ENCODE measurements at places on chromosomes 12 and 14.

DNA sequence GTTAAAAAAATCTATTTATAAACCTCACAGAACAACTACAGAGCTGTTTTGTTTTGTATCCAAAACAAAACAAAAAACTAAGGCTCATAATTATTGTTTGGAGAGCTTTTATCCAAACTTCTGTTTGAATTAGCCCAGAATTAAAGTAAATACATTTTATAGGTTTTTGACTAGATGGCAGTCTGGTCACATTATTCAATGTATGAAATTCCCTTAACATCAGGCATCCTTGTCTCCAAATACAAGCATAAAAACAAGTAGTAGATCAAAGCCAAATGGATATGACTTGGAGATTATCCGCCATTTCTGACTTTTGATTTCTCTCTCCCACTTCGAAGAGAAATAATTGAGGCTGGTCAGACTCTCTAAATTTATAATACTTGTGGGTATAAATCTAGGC lies 63.5 kb downstream of the SLC38A1 start:
- H3K4me3 ChIP-seq = no peak overlapping the region
- H3K4me1 ChIP-seq = peaks cover 56% of the 10 kb centered on the region
- H3K27ac ChIP-seq = no peak overlapping the region
- H3K36me3 ChIP-seq = peaks cover 74% of the 10 kb centered on the region
- DNase-seq = no peak

GRCh38 chr14:68509188-68509983 lies 283.5 kb downstream of the ZFP36L1 start:
- DNase-seq = no peak
- H3K4me3 ChIP-seq = no peak overlapping the region
- peaks cover 52% of the 10 kb centered on the region for H3K4me1 ChIP-seq
- no peak overlapping the region for H3K27ac ChIP-seq
- H3K27me3 ChIP-seq = no peaks in the 10 kb centered on the region

DNA sequence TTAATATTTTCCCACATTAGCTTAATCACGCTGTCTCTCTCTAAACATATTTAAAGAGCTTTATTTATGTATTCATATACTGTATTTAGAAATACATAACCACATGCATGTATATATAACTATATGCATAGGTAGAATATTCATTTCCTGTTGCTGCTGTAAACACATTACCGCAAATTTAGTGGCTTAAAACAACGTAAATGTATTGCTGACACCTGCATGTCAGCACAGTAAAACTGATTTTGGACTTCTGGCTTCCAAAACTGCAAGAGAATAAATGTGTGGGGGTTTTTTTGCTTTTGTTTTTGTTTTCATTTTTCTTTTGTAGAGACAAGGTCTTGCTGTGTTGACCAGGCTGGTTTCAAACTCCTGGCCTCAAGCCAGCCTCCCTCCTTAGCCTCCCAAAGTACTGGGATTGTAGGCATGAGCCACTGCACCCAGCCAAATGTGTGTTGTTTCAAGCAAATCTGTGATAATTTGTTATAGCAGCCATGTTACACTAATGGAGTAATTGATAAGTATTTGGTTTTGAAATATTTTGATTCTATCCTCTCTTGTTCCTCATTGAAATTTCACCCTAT lies 61.9 kb upstream of the CMKLR1 start:
- DNase-seq = no peak
- H3K27me3 ChIP-seq = peaks cover 12% of the 10 kb centered on the region
- no peak overlapping the region for H3K4me3 ChIP-seq
- H3K36me3 ChIP-seq = no peaks in the 10 kb centered on the region
- H3K4me1 ChIP-seq = no peaks in the 10 kb centered on the region
- no peak overlapping the region for H3K27ac ChIP-seq

- no peak for DNase-seq
- H3K4me1 ChIP-seq = peaks cover 2% of the 10 kb centered on the region
- peaks cover 1% of the 10 kb centered on the region for H3K36me3 ChIP-seq
- H3K27me3 ChIP-seq = no peaks in the 10 kb centered on the region
- no peak overlapping the region for H3K4me3 ChIP-seq
Observed at GRCh38 chr14:69741055-69741454, 25.9 kb upstream of the SRSF5 start.

DNA sequence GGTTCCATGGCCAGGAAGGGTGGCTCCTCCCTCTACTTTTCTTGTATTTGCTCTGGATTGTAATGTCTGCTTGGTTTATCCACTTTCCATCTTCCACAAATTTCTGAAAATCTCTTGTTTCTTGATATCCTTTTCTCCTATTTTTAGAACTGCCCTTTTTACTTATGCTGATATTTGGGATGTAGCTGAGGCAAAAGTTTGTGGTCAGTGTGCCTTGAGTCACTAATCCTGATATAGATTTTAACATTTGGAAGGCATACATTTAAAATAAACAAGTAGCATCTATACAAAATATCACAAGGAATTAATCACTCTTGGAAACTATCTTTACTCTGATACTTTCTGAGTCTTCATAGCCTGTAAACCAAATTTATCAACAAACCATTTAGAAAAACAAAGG lies 11.0 kb downstream of the GRIP1 start:
- peaks cover 38% of the 10 kb centered on the region for H3K27me3 ChIP-seq
- DNase-seq = no peak
- no peaks in the 10 kb centered on the region for H3K4me1 ChIP-seq
- H3K36me3 ChIP-seq = no peaks in the 10 kb centered on the region

GRCh38 chr14:92121207-92121669 lies 268 bp downstream of the NDUFB1 start:
- H3K4me3 ChIP-seq = peak overlapping the region; percentile 99
- H3K4me1 ChIP-seq = peaks cover 30% of the 10 kb centered on the region
- peak overlapping the region; percentile 99 for H3K27ac ChIP-seq
- peaks cover 39% of the 10 kb centered on the region for H3K36me3 ChIP-seq
- H3K27me3 ChIP-seq = no peaks in the 10 kb centered on the region

DNA sequence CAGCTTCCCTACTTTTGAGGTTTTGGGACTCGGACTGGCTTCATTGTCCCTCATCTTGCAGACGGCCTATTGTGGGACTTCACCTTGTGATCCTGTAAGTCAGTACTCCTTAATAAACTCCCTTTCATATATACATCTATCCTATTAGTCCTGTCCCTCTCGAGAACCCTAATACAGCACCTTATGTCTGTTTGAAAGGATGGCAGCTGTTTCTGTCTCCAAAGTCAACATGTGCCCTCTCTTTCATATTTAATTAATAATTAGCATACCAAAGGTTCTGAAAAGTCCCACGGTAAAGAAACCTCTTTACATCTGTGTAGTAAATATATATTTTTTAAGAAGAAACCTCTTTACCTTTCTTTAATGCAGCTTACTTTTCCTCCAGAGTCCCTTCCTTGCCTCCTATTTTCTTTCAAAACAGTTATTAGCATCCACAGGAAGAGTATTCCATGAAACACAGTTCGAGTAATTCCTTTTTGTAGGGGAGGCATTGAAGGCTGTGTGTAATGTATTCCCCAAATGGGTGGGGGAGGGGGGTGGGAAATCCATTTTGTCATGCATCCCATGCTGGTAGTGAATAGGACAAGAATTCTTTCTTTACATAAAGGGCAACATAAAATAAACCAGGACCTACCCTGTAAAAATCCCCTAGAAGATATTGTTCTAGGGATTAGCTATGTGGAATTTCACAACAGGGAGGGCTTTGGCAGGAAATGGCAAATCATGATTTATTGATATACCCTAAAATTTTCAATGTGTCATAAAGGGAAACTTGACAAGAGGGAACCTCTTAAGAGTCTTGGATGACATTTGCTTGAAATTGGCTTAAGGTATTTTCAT lies 241.5 kb downstream of the SUDS3 start:
- H3K27me3 ChIP-seq = no peaks in the 10 kb centered on the region
- DNase-seq = no peak
- no peaks in the 10 kb centered on the region for H3K4me1 ChIP-seq
- H3K27ac ChIP-seq = no peak overlapping the region

DNA sequence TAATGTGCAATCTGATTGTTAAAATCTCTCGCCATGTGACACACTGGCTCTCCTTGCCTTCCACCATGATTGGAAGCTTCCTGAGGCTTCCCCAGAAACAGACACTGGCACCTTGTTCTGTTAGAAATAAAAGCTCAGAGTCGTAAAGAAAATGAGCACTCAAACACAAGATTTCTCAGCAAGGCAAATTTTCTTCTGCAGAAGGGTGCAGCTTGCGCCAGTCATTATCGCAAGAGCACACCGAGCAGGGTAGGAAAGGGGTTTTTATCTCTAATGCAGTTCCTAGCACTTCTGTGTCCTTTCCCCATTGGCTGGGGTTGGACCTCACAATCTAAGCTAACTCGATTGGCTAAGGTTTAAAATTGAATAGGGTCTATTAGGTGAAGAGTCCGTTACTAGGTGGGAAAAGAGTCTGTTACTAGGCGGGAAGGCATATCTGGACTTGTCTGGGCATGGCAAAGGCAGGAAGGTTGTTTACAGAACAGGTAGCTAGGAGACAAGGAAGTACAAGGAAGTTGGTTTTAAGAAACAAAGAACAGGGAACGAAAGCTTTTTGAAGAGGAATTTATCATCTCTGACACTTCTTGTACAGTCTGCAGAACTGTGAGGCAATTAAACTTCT lies 62.6 kb upstream of the BICD1 start:
- no peaks in the 10 kb centered on the region for H3K27me3 ChIP-seq
- no peak overlapping the region for H3K4me3 ChIP-seq
- peaks cover 7% of the 10 kb centered on the region for H3K4me1 ChIP-seq
- H3K27ac ChIP-seq = no peak overlapping the region

- no peak for DNase-seq
- H3K27ac ChIP-seq = no peak overlapping the region
- H3K4me3 ChIP-seq = no peak overlapping the region
- peaks cover 50% of the 10 kb centered on the region for H3K4me1 ChIP-seq
Observed at GRCh38 chr12:12531194-12531593, 31.5 kb downstream of the DUSP16 start.

GRCh38 chr12:64922853-64923252 lies 98.4 kb downstream of the TBC1D30 start:
- no peak overlapping the region for H3K4me3 ChIP-seq
- H3K27ac ChIP-seq = no peak overlapping the region
- H3K4me1 ChIP-seq = no peaks in the 10 kb centered on the region
- peaks cover 29% of the 10 kb centered on the region for H3K27me3 ChIP-seq
- no peaks in the 10 kb centered on the region for H3K36me3 ChIP-seq

DNA sequence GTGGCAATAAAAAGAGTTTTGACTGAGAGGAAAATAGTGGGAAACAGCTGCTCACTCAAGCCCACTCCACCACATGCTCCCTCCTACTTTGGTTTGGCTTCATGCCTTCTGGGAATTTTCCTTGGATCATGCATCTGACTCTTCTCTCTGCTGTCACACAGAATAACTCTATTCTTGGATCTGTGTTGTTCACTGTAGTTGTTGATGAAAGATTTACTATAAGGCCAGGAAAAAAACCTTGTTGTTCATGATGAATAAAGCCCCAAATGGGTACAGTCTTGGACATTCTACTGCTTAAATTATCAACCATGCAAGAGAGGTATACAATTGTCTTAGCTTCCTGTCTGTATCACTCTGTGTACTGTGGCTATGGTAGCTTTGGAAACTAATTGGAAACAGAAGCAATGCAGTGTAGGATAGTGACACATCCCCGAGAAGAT lies 70.5 kb downstream of the TMX1 start:
- no peak overlapping the region for H3K27ac ChIP-seq
- H3K4me1 ChIP-seq = peaks cover 2% of the 10 kb centered on the region
- H3K27me3 ChIP-seq = peaks cover 10% of the 10 kb centered on the region
- no peak for DNase-seq
- no peaks in the 10 kb centered on the region for H3K36me3 ChIP-seq

DNA sequence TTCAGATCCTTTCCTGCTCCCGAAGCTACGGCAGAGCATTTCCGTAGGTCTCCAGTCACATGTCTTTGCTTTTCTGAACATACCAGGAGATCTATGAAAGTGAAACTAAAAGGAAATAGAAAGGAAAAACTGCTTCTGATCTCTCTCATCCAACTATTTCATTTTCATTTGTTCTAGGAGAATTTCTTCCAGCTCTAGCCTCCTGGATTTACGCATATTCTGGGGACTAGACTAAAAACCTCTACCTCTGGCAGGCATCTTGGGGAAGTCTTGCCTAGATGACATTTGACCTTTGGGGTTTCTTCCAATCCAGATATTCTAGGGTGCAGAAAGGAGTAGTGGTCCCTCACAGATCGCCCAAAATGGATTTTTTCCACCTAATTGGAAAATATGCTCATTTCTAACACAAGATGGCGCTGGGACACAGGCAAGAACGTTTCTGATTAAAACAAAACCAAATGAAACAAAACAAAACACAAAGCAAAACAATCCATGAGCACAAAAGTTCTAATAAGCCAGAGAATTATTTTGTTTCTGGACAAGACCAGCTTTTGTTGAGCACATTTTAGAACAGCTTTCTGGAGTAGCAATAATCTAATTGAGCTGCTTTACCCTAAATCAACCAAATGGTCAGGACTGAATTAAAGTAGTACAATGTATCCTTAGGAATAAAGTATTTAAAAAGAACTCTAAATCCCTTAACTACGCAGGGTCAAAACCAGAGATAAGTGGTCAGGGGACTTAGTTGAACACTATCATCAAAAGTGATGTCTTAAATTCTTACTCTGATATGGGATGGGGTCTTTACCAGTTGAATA lies 12.3 kb upstream of the PARP11 start:
- peak overlapping the region; percentile 8 for H3K4me3 ChIP-seq
- no peak for DNase-seq
- no peaks in the 10 kb centered on the region for H3K36me3 ChIP-seq
- H3K27me3 ChIP-seq = no peaks in the 10 kb centered on the region
- peaks cover 5% of the 10 kb centered on the region for H3K4me1 ChIP-seq

GRCh38 chr12:51890133-51890464 lies 2.2 kb downstream of the ANKRD33 start:
- H3K36me3 ChIP-seq = no peaks in the 10 kb centered on the region
- DNase-seq = no peak
- H3K4me1 ChIP-seq = peaks cover 9% of the 10 kb centered on the region
- H3K27me3 ChIP-seq = no peaks in the 10 kb centered on the region

DNA sequence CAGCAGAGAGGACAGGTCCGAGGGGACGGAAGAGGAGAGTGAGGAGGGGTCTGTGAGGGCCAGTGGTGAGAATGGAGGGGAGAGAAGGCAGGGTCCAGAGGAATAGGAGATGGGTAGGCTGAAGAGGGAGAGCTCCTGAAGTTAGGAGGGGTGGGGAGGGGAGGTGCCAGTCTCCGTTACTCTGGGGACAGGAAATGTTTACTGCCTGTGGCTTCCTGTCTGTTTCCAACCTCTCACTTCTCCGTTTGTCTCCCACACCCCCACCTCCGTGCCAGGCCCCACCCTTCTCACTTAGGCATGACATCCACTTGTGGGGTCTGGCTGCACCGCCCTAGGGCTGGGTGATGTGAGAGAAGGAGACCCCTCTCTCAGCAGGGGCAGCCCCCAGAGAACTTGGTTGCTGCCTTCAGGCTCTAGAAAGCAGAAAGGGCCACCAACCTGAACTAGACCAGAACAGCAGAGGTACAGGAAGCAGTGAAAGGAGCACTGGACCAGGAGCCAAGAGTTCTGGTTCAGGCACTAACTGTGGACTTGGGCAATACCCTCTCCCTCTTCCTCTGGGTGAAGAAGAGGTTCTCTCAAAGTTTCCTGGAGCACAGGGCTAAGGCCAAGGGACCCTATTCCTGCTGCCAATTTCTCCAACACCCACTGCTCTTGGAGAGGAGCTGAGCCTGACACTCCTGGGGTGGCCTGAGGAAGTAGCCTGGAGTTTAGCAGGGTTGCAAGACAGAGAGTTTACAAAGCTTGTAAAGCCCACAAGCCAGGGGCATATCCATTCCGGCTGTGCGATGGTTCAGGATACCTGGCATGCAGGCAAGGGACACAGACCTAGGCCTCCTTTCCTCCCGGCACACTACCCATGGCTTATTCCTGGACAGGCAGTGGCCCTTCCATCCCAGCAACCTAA lies 5.5 kb downstream of the ITGA5 start:
- H3K4me1 ChIP-seq = peaks cover 57% of the 10 kb centered on the region
- H3K27ac ChIP-seq = peak overlapping the region; percentile 76
- no peaks in the 10 kb centered on the region for H3K27me3 ChIP-seq
- H3K36me3 ChIP-seq = peaks cover 16% of the 10 kb centered on the region
- peak; percentile 75 for DNase-seq
- H3K4me3 ChIP-seq = peak overlapping the region; percentile 59
